Esophagus mucosa (tissue), 1 donor: ENCODE measurements at places on chromosomes 2 and 18. TPM values are rescaled to one million over a fixed set of nuclear protein-coding genes. Genes with fewer than 3 reads are reported as not detected.
A peak's percentile ranks its signal among the peaks of the same experiment; 100 is the strongest.

Gene PLEKHH2
- total RNA-seq = 1.6 TPM

Gene LRATD1
- total RNA-seq = 74.7 TPM

Gene MBOAT2
- total RNA-seq = 108 TPM

Gene ITGB6
- total RNA-seq = 24.2 TPM

Gene KCNIP3
- total RNA-seq = 0.96 TPM

Gene MXD1
- total RNA-seq = 155 TPM

Gene ARL4C
- 15.5 TPM for total RNA-seq

Gene GALNT14
- 26.7 TPM for total RNA-seq

Gene EVA1A
- 0.56 TPM for total RNA-seq

Gene DPP4
- total RNA-seq = 0.56 TPM

- ATAC-seq = no peak
Observed at GRCh38 chr2:187504312-187504921, 49.8 kb downstream of the TFPI start.

GRCh38 chr2:211407076-211407475 lies 850.7 kb downstream of the CPS1 start:
- no peak for ATAC-seq

- peak; percentile 76 for ATAC-seq
Observed at GRCh38 chr2:9975805-9976447, 24.4 kb downstream of the GRHL1 start.

DNA sequence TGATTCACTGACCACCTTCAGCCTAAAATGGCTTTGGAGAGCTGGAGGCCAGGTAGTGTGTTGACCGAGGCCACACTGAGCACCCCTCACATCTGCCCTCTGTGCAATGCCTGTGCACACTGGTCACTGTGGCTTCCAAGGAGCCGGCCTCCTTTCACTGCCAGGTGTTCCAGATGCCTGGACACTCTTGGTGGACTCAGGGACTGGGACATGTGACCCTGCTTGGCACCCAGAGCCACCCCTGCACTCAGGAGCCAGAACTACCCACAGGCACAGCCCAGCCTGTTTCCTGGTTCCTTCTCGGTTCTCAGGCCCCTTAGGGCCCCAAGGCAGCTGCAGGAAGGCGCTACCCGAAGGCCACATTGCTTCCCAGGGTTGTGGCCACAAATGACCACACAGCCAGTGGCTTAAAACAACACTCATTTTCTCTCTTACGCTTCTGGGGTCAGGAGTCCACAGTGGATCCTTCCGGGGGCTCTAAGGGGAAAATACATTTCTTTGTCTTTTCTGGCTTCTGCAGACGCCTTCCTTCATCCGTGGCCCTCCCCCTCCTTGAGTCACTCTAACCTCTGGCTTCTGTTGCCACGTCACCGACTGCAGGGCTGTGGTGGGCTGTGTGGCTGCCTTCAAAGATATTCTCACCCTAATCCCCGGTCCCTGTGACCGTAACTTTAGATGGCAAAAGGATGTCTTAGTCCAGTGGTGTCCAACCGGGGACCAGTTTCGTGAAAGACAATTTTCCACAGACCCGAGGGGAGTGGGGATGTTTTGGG lies 78.6 kb downstream of the ASB1 start:
- ATAC-seq = peak; percentile 14

DNA sequence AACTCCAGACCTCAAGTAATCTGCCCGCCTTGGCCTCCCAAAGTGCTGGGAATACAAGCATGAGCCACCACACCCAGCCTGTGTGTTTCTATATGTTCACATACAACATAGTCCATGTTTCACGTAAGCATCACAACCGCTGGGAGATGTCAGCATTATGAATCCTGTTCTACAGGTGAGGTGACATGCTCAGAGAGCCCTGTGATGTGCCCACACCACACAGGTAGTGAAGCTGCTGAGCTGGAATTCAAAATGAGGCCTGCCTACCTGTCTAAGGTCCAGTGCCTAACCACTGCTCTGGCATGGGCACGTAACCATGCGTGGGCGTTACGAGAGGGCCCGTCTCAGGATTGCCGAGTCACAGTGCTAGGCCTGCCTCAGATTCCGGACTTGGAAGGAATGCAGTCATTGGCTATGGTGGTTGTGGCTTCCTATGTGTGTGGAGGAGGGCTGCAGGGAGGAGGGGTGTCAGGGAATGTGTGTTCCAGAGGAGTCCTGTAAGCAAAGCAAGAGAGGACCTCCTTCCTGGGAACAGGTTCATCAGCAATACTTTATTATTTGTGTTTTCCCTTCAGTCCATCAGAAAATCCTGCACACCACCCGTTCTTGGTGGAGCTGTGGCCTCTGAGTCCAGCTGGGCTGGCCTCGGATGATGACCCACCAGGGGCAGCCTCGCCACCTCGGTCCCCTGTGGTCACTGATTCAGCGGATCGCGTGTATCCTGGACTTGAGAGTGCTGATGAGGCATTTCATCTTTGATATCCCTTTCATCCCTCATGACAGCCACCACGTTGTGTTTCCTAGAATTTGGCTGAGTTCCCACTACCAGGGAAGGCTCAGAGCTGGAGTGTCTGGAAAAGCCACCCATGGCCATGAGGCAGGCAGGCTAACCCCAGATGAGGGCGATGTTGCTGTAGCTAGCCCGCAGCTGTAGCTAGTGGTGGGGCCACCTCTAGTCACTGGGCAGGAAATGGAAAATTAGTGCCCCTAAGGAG lies 31.1 kb downstream of the HK2 start:
- peak; percentile 86 for ATAC-seq

DNA sequence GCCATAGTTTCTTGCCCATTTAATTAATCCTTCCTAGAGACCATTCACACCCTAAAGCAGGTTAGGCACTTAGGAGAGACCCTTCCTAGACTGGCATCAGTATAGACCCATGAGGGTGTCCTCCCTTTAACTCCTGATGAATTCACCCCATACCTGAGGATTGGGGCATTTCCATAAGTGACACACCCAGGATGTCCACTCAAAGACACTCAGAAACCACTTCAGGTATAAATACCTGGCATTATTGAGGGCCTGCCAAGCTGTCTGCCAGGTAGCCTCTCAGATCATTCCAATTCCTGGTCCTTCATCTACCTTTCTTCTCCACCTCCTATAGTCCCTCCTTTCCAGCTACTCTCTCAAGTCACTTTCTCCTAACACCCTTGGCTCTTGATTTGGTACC lies 57.5 kb upstream of the SLC14A2 start:
- ATAC-seq = no peak

- ATAC-seq = no peak
Observed at GRCh38 chr2:39673018-39673417, 7.3 kb downstream of the TMEM178A start.

DNA sequence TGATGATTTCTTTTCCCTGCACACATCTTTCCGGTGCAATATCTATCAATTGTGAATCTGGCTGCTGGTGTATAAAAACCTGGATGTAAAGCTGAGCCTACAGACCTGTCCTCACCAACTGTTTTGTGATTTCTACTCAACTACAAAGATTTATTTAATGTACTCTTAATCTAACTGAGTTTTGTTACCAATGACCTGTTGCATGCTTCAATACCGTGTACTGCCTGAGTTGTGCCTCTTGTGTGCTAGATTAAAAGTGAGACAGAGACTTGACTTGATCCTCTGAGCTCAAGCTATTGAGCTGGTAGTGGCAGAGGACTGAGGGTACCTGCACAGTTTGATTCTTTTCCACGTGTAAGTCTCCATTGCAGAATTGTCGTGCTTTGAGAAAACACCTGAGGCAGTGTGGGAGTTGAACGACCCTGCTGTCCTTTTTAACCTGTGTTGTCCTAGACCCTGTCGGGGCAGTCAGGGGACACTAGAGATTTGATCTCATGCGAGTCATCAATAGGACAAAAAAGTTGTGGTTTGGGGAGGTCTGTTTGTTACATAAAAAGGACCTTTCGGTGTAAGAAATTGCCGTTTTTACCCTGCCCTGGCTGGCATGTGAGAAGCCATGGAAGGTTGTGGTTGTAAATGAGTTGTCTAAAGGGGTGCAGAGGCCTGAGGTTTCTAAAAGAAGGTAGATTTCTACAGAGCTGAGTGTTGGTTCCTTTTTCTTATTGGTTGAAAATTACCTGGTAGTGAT lies 231.3 kb downstream of the ALPK2 start:
- no peak for ATAC-seq

DNA sequence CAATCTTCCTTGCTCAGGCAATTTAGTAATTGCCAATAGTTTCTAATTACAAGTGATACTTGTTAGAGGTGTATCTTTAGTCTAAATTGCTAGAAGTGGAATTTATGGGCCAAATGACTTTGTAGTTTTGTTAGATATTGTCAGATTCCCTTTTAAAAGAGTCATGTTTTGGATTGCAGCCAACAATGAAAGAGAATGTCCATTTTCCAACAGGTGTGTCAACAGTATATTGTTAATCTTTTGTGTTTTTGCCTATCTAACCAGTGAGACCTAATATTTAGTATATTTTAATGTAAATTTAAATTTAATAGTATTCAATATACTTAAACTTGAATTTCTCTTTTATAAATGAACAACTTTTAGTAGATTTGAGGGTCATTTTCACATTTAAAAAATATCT lies 259.4 kb upstream of the ETAA1 start:
- ATAC-seq = no peak

DNA sequence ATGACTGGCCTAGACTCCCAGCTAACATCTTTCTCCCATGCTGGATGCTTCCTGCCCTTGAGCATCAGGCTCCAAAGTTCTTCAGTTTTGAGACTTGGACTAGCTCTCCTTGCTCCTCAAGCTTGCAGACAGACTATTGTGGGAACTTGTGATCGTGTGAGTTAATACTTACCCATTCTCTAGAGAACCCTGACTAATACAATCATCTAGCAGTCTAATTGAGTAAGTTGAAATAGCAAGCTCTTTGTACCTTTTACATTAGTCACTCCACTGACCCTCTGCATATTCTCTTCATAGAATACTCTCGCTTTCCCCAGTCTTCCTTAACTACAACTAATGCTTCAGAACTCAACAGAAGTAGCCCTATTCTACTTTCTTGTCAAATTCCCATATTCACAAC lies 434.6 kb upstream of the NXPH2 start:
- no peak for ATAC-seq

DNA sequence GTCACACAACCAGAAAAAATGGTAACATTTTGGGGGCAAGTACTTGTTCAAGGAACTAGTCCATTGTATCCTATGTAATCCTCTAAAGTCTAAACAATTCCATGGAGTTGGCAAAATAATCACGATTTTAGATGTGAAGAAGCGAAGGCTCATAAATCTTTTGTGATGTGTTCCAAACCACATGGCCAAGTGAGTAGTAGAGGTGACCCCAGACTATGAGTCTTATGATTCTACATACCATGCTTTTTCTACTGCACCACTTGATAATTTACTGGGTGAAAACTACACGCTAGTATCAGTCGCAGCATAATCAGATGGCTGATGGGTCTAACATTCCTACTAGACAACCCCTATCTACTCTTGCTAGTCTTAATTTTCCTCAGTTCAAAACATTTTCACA lies 371.4 kb downstream of the OSR1 start:
- ATAC-seq = no peak

DNA sequence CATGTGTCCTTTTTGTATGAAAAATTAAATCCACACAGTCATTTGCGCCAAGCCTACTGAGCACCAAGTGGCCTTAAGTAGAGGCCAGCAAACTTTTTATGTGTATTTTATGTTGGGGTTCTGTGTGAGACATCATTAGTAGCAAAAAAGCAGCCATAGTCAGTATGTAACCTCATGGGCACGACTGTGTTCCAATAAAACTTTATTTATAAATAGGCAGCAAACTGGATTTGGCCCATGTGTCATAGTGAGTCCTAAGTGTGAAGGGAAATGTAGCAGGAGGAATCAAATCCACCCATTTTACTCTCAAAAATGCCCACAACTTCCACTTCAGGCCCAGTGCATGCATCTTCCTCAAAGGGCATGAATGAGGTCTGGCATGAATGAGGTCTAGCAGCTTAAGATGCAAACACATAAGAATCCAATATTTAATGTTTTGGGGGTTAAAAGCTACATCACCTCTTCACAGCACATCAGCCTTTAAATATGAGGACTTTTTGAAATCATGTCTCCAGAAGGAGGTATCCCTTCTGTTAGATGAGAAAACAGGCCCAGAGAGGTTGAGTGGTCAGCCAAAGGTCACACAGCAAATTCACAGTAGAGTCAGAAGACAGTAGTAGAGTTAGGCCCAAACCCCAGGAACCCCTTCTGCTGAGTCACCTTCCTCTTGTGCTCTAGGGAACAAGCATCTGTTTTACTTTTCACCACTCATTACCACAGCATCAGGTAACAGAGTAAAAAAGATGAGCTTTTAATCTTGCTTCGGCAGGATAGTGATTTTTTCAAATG lies 45.6 kb downstream of the MREG start:
- ATAC-seq = no peak

GRCh38 chr2:86697551-86698104 lies 22.5 kb upstream of the RMND5A start:
- ATAC-seq = peak; percentile 72

- no peak for ATAC-seq
Observed at GRCh38 chr2:4047961-4048891, 344.9 kb downstream of the DCDC2C start.

DNA sequence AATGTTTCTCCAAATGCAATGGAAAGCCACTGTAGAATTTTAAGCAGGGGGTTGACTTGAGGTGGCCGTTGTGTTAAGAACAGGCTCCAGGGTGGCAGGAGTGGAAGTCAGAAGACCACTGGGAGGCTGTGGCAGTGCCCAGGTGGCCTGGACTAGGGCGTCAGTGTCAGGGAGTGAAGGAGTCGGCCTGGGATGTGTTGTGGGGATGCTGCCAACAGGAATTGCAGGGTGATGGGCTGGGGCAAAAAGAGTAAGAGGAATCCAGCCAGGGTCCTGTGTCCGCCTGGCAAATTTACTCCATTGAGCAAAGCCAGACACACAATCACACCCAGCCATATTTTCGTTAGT lies 55.1 kb downstream of the ACAA2 start:
- no peak for ATAC-seq

DNA sequence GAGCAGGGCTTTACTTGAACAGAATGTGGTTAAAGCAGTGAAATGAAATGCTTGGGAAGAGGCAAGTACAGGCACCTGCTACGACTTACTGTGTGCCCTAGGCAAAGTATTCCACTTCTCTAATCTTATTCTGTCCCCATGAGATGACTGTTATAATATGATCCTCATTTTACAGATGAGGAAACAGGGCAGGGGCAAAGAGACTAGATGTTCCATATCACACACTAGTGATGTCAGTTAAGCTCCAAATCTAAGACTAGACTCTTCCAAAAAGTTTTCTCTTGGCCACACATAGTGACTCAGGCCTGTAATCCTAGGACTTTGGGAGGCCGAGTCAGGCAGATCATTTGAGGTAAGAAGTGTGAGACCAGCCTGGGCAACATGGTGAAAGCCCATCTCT lies 235.0 kb downstream of the SETBP1 start:
- no peak for ATAC-seq

- ATAC-seq = no peak
Observed at GRCh38 chr18:43882358-43883055, 605.2 kb upstream of the SYT4 start.

GRCh38 chr2:37549598-37549997 lies 121.8 kb downstream of the CDC42EP3 start:
- no peak for ATAC-seq

- ATAC-seq = no peak
Observed at GRCh38 chr2:178811901-178812300, 4.7 kb upstream of the TTN start.

- ATAC-seq = peak; percentile 35
Observed at GRCh38 chr2:158359846-158360245, 96.7 kb downstream of the CCDC148 start.

- no peak for ATAC-seq
Observed at GRCh38 chr2:88517759-88518201, 65.3 kb upstream of the FOXI3 start.
